ENCODE measurements at places on chromosomes 5 and 9. TPM values are rescaled to one million over a fixed set of nuclear protein-coding genes. Genes with fewer than 3 reads are reported as not detected.

GRCh38 chr9:79651251-79651795 lies 79.6 kb downstream of the TLE4 start:
- DNase-seq, result no peak

HRH2 gene
- 0.84 TPM for total RNA-seq

DNA sequence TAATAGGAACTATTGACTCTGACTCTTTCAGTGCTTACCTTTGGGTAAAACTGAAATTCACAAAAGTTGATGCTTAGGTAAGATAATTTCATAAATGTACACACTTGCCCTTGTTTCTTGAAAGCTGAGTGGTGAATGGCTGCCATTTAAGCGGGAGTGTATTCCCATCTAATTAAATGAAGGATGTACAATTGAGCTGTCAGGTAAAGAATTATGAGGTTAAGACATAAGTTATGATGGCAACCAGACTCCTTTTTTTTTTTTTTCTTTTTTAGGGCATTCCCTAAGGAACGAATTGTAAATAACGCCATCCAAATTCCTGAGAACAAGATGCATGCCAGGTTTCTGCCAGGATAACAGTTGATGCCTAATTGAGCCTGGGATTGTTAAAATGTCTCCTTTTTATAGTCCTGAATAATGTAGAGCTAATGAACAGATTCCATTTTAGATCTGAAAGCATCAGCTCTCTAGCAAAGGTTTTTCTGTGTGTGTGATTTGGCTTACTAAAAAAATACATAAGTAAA lies 199.7 kb downstream of the ISL1 start:
- no peak for DNase-seq

CFAP90 gene
- not detected for total RNA-seq

DNA sequence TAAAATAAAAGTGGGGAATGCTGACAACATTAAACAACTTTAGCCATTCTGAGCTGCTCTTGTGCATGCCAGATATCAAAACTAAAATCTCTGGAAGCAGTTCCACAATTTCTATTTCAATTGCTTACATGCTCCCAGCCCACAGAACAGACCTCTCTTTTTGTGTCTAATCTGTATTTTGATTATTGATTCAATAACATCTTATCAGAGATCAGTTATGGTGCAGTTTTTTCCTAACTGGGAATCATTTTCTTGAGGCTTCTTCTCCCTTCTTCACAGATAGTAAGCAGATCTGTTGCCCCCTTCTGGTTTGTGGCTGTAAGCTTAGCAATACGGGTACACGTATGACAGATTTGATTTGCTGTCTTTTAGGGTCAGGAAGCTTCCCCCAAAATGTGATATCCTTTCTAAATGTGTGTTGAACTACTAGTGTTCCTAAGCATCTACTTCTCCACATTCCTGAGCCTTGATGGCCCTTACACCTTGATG lies 39.4 kb downstream of the MRPS27 start:
- DNase-seq, result no peak

EPB41L4B gene
- total RNA-seq, result 150 TPM

CCL21 gene
- total RNA-seq, result 27.0 TPM

DNA sequence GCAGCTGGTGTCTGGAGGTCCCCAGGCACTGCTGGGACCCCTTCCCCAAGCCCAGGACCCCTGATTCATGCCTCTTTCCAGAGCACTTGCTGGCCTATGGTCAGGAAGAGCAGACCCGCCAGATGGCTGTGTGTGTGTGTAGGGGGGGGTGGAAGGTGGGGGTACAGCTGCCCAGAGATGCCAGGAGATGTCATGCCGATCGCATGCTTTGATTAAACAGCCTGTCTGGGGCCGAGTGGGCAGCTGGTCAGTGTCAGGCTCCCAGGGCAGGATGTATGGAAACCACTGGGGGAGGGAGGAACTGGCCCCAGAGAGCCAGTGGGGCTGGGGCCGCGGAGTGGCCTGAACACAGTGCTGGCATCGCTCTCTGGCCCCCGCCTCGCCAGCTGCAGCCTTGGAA lies 23.7 kb downstream of the RXRA start:
- no peak for DNase-seq

NDUFA8 gene
- total RNA-seq, result 78.9 TPM
